ENCODE measurements at places on chromosomes 6 and 20. TPM values are rescaled to one million over a fixed set of nuclear protein-coding genes. Genes with fewer than 3 reads are reported as not detected.

GDAP1L1 gene
- total RNA-seq, result not detected

TAGAP gene
- total RNA-seq, result 4.1 TPM

OPRL1 gene
- total RNA-seq, result not detected

SEC63 gene
- total RNA-seq, result 26.8 TPM

DNA sequence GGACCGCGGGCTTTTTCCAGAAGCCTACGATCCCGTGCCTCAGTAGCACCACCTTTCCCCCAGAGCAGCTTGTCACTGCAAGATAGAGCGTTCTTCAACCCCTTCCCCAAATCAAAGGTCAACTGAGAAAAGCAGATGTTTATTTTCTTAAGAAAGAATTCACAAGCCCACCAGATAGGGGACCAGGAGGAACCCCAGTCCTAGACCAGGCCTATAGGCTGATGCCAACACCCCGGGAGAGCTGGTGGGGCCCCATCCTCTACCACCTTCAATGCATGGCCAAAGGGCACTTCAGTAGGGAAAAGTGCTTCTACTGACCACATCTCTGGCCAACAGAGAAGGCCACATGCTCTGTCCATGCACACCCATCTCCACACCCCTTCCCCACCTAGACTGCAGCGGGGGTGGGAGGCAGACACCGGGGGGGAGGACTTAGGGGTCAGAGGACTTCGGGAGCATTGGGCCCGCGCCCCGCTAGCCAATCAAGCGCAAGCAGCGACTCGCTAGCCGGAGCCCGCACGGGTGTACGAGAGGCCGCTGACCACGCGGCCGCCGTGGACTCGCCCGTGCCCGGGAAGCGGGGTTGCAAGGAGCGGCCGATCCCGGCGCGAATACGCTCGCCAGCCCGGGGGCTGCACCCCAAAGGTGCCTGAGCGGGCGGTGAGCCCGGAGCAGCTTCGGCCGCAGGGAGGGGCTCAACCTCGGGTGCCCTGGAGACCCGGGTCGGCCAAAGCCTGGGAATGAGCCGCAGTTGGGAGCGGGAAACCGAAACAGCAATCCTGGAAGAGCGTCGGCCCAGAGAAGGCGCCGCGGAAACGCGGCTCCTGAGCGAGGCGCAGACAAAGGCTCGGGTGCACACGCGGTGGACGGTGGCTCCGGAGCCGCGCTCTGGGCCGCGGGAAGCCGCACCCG is 2.8 kb downstream of the PDE10A start:
- H3K4me1 ChIP-seq, result peaks cover 9% of the 10 kb centered on the region
- H3K27ac ChIP-seq, result peak overlapping the region; percentile 81
- H3K36me3 ChIP-seq, result no peaks in the 10 kb centered on the region
- H3K27me3 ChIP-seq, result peaks cover 11% of the 10 kb centered on the region

- DNase-seq, result no peak
- no peak overlapping the region for H3K27ac ChIP-seq
- no peaks in the 10 kb centered on the region for H3K27me3 ChIP-seq
- no peaks in the 10 kb centered on the region for H3K36me3 ChIP-seq
Observed at GRCh38 chr6:158597565-158597964, 37.7 kb downstream of the TMEM181 start.

DNA sequence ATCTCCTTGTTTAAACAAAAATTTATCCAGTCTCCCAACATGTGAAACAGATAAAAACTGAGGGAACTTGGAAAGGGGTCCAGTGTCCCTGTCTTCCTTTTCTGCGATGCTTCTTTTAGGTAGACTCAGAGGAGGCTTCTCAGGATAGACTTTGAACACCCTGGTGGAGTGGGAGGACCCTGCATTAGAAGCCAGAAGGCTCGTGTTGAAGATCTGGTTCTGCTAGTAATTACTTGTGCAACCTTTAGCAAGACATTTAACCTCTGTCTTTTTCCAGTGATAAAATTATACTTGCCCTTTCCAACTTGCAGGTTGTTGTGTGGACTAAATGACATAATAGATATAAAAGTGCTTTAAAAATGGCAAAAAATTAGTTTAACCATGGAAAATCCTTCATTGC is 67.1 kb upstream of the PREP start:
- no peaks in the 10 kb centered on the region for H3K4me1 ChIP-seq
- H3K27ac ChIP-seq, result no peak overlapping the region
- no peak overlapping the region for H3K4me3 ChIP-seq

DNA sequence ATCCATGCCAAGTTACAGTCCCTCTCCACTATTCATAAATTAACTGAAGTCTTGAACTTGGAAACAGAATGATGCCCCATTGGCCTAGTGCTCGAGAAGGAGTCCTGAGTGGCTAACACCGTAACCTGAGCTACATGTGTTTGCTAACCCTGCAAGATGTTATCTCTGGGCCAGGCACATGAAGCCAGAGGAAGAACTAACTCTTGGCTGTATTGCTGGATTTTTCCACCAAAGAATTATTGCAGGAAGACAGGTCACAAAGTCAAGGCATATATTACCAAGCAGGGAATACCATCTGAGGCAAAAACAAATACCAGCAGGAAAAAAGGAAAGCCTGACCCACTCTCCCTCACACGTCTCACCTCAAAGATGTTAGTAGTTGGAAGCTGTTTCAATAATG is 148.9 kb upstream of the PHACTR1 start:
- H3K4me3 ChIP-seq, result no peak overlapping the region
- H3K36me3 ChIP-seq, result no peaks in the 10 kb centered on the region
- no peaks in the 10 kb centered on the region for H3K4me1 ChIP-seq

DNA sequence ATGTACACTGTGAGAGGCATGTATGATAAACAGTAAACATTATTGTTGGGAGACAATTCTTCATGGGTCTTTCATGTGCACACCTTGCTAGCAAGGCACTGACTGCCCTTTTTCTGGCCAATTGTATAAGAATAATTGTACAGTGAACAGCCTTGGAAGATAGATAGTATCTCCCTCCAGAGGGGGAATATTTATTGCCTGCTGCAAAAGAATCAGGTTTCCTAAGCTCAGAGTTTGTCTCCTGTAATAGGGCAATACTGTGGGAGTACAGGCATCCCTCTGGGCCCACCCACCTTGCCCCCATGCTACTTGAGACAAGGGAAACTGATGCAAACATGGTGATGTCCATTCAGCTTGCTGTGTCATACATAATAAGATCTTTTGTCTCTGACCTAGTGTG is 442.2 kb downstream of the HDGFL1 start:
- no peaks in the 10 kb centered on the region for H3K4me1 ChIP-seq
- DNase-seq, result no peak
- no peaks in the 10 kb centered on the region for H3K36me3 ChIP-seq
- no peak overlapping the region for H3K4me3 ChIP-seq

- no peaks in the 10 kb centered on the region for H3K4me1 ChIP-seq
- H3K36me3 ChIP-seq, result no peaks in the 10 kb centered on the region
- no peaks in the 10 kb centered on the region for H3K27me3 ChIP-seq
- H3K27ac ChIP-seq, result no peak overlapping the region
- no peak for DNase-seq
- H3K4me3 ChIP-seq, result no peak overlapping the region
Observed at GRCh38 chr20:53972179-53972578, 98.2 kb downstream of the BCAS1 start.

DNA sequence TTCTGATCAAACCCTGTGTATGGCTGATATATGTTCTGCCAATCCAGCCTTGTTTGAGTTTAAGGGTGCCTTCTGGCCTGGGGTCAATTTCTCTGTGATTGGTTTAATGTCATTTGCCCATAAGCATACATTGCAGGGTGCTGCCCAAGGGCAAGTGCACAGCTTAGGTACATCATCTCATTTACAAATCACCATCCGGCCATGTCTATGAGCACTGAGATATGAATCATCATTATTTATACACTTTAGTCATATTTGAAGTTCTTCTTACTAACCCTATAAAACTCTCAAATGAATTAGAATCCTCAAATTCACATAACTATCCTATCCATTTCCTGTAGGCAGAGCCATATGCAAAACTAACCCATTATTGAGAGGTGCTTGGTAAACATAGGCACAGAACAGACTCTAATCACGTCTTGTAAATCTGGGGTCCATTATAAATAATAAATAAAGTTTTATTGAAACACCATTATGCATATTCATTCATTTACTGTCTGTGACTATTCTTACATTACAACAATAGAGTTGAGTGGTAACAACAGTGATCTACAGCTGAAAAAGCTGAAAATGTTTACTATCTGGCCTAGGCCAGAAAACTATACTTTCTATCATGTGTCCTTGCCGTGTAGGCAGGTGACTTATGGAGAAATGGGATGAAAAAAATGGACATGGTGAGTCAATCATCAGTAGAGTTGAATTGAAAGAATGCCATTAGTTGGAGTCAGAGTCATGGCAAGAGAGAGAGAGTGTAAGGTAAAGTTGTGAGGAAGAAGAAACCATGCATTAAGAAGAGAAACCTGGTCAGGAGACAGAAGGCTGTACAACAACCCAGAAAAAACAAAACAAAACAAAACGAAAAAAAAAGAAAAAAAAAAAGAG is 25.0 kb downstream of the KCNQ5 start:
- no peak for DNase-seq
- H3K36me3 ChIP-seq, result no peaks in the 10 kb centered on the region
- H3K4me1 ChIP-seq, result no peaks in the 10 kb centered on the region
- H3K4me3 ChIP-seq, result no peak overlapping the region
- no peaks in the 10 kb centered on the region for H3K27me3 ChIP-seq

DNA sequence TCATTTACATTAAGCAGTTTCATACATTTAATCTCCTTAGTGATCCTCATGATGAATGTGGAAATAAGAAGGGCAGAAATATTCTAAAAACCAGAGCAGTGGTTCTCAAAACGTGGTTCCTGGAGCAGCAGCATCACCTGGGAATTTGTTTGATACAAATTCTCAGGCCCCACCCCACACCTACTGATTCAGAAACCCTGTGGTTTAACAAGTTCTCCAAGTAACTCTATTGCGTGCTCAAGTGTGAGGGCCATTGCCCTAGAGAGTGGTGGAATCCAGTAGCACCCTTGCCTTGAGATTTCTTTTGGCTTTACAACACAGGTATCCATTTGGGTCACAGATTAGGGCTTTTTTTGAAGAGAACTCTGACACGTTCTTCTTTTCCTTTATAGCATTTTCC is 354.6 kb upstream of the FLRT3 start:
- H3K36me3 ChIP-seq, result no peaks in the 10 kb centered on the region
- DNase-seq, result no peak
- H3K27ac ChIP-seq, result no peak overlapping the region
- H3K4me3 ChIP-seq, result no peak overlapping the region

DNA sequence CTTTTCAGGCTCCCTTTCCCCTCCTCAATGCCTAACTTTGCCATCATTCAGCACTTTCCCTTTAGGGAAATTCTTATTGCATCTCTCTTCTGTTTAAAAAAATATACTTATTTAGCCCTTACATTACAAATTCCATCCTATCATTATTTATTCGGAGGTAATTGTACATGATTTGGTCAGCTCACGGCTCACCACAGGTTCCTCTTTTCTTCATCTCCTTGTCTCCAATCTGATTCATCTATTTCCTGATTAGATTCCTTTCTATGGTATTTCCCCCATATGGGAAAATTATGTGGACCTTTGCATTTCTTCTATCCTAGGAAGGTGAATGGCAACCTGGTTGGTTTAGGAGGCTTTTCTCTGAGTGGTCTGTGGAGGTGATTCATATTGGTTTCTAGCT is 12.9 kb upstream of the EMILIN3 start:
- H3K36me3 ChIP-seq, result no peaks in the 10 kb centered on the region
- no peaks in the 10 kb centered on the region for H3K27me3 ChIP-seq
- no peak overlapping the region for H3K4me3 ChIP-seq
- DNase-seq, result no peak
- no peak overlapping the region for H3K27ac ChIP-seq
- H3K4me1 ChIP-seq, result no peaks in the 10 kb centered on the region

- H3K4me1 ChIP-seq, result no peaks in the 10 kb centered on the region
- no peak overlapping the region for H3K27ac ChIP-seq
- H3K36me3 ChIP-seq, result no peaks in the 10 kb centered on the region
- DNase-seq, result no peak
Observed at GRCh38 chr20:34949120-34949519, 6.5 kb downstream of the GSS start.

DNA sequence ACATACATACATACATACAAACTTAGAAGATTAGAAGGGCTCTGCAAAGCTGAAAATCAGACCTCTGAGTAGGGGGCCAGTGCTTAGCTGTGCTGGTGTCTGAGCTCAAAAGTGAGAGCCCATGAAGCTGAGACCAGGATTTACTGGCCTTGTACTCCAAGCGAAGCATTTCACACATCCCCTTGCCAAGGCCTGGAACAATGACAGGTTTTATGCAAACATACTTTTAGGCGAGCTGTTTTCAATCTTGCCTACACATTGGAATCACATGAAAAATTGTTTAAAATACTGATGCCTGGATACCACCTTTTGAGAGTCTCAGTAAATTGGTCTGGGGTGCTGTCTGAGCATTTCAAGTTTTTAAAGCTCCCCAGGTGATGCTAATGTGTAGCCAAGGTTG is 80.9 kb upstream of the SRSF6 start:
- no peak overlapping the region for H3K4me3 ChIP-seq
- no peaks in the 10 kb centered on the region for H3K27me3 ChIP-seq
- no peaks in the 10 kb centered on the region for H3K36me3 ChIP-seq
- H3K27ac ChIP-seq, result no peak overlapping the region

DNA sequence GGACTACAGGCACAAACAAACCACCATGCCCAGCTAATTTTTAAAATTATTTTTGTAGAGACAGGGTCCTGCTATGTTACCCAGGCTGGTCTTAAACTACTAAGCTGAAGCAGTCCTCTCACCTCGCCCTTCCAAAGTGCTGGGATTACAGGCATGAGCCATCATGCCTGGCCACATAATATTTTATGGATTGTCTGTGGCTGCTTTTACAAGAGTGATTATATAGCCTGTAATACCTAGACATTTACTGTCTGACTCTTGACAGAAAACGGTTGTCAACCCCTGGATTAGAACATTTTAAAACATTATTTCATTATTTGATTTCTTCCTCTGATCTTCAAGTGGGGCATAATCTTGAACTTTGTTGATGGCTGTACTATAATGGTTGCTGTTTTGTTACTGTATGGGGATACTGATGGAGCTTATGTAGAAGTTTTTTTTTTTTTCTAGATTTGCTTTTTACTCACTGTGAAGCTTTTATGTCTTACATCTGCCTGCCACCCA is 14.3 kb downstream of the PARD6B start:
- peak overlapping the region; percentile 97 for H3K27ac ChIP-seq
- H3K4me3 ChIP-seq, result no peak overlapping the region
- no peaks in the 10 kb centered on the region for H3K27me3 ChIP-seq
- H3K36me3 ChIP-seq, result no peaks in the 10 kb centered on the region
- H3K4me1 ChIP-seq, result peaks cover 3% of the 10 kb centered on the region

- no peaks in the 10 kb centered on the region for H3K36me3 ChIP-seq
- DNase-seq, result no peak
- no peaks in the 10 kb centered on the region for H3K4me1 ChIP-seq
- no peaks in the 10 kb centered on the region for H3K27me3 ChIP-seq
- peak overlapping the region; percentile 73 for H3K27ac ChIP-seq
Observed at GRCh38 chr20:36606158-36607066, 833 bp downstream of the RAB5IF start.

GRCh38 chr6:15905488-15906419 is 223.1 kb upstream of the MYLIP start:
- no peaks in the 10 kb centered on the region for H3K4me1 ChIP-seq
- no peak for DNase-seq
- H3K27me3 ChIP-seq, result no peaks in the 10 kb centered on the region
- no peaks in the 10 kb centered on the region for H3K36me3 ChIP-seq
- no peak overlapping the region for H3K27ac ChIP-seq

GRCh38 chr6:113560376-113560775 is 296.8 kb upstream of the MARCKS start:
- no peaks in the 10 kb centered on the region for H3K27me3 ChIP-seq
- H3K4me1 ChIP-seq, result no peaks in the 10 kb centered on the region
- no peak for DNase-seq
- H3K27ac ChIP-seq, result no peak overlapping the region

All from uterus (tissue), 4 donors.